ENCODE measurements at places on chromosomes 3 and 15. TPM values are rescaled to one million over a fixed set of nuclear protein-coding genes. Genes with fewer than 3 reads are reported as not detected.
A peak's percentile ranks its signal among the peaks of the same experiment; 100 is the strongest.

DNA sequence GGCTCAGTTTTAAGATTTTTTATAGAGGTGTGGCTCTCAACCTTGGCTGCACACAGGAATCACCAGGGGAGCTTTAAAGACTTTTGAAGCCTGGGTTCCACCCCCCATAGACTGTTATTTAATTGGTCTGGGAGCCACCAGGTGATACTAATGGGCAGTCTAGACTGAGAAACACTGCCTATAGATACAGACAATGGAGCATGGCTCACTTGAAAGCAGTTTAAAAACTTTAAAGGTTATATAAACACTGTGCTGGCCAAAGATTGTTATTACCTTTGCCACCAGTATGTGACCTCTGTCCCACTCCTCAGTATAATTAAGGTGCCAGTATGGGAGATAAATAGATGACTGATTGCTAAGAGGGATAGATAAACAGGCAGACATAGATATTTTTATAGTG, 3.8 kb downstream of the GOLIM4 start:
- no peak for DNase-seq

GRCh38 chr3:105826778-105827634, 41.8 kb downstream of the CBLB start:
- DNase-seq = no peak

The CP gene
- polyA plus RNA-seq = not detected

- DNase-seq = no peak
These were observed 43.5 kb upstream of the MEF2A start for GRCh38 chr15:99522288-99522687.

- DNase-seq = no peak
These were observed 33.1 kb upstream of the COL6A5 start for GRCh38 chr3:130312374-130312773.

GRCh38 chr15:78418686-78419085, 19.3 kb upstream of the IREB2 start:
- no peak for DNase-seq

GRCh38 chr3:33898901-33899300, 100.5 kb downstream of the PDCD6IP start:
- no peak for DNase-seq

GRCh38 chr15:74989527-74989926, 5.8 kb upstream of the SCAMP5 start:
- DNase-seq = no peak

DNA sequence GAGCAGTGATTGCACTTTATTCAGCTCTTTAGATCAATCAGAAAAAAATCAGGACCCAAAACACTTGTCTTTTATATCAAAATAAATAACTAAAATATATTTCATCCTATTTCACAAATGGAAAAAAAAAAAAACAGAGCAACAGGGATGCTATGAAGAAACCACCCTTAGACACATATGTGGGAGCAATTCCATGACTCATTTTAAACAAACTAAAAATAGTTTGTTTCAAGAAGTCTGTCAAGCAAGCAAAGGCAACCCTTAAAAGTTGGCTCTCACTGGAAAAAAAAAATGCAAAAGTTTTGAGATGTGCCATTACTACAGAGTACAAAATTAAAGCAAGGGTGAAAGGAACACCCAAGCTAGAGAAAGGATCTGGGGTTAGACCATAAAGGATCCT, 5.7 kb downstream of the ATP13A3 start:
- DNase-seq = peak; percentile 81

The SLC28A2 gene
- not detected for polyA plus RNA-seq

DNA sequence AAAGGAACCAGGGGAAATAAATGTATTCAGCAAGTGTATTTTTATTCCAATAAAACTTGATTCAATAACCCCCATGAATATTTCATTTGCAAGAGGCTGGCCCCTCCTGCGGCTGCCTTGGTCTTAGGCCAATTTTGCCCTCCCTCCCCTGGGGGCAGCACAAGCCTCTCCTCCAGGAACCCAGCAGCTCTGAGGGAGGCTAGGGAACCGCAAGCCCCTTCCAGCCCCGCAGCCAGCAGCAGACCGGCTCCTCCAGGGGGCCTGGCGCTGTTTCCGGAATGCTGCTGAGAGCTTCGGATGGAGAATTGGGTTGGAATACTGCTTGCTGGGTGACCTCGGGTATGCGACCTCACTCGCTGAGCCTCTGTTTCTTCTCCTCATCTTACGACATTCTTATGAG, 150.1 kb downstream of the RAB11A start:
- DNase-seq = no peak

- no peak for DNase-seq
These were observed 293.5 kb downstream of the SOX2 start for GRCh38 chr3:182005219-182005618.

GRCh38 chr3:119300991-119301391, 6.8 kb downstream of the ARHGAP31 start:
- DNase-seq = peak; percentile 73

The PPP1R14D gene
- polyA plus RNA-seq = not detected

The MINDY2 gene
- polyA plus RNA-seq = 10.9 TPM

GRCh38 chr15:65902373-65902772, 33.1 kb downstream of the RAB11A start:
- DNase-seq = peak; percentile 99

The GOLGA6L9 gene
- polyA plus RNA-seq = not detected

- DNase-seq = no peak
These were observed 8.9 kb downstream of the MYH15 start for GRCh38 chr3:108501535-108501934.

- no peak for DNase-seq
These were observed 14.1 kb upstream of the MYH15 start for GRCh38 chr3:108524537-108524936.

DNA sequence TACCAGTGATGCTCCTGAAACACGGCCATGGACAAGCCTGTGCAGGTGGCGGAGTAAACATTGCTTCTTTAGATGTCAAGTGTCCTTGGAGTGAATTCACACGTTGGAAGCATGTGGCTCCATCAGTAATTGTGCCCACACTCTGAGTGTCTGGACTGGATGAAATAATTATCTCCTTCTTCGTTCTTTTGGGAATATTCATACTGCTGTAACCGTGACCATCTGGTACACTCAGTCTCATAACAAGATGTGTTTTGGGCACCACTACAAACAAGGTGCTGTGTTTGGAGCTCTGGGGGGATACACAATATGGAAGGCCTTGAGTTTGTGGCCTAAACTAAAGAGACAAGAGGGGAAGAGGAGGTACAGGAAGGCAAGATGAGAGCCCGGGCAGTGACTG, 165.6 kb downstream of the APBA2 start:
- DNase-seq = no peak

GRCh38 chr3:46353647-46354410, at the start of gene CCR2:
CCR2 (plus strand) TSS chr3:46354111; CDS start chr3:46357528, 3,417 bp downstream.
- peak; percentile 84 for DNase-seq

DNA sequence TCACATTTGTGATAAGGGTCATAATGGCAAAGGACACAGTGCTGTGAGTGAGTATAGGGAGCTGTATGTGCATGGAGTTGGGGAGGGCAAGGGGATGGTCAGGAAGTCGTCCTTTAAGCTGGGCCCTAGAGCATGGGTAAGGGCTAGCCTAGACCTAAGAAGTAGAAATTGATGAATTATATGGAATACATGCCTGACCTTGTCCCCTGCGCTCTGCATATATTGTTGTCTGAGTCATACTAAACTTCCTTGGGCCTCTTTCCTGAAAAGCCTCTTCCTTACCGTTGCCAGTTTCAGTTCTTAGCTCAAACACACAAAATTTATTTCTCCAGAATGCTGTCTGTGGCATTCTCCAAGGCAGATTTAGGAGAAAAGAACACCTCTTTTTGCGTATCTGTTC, 4.6 kb downstream of the SNRK start:
- peak; percentile 18 for DNase-seq

GRCh38 chr3:63386568-63386967, 108.5 kb downstream of the SYNPR start:
- DNase-seq = no peak

The TM4SF4 gene
- not detected for polyA plus RNA-seq

DNA sequence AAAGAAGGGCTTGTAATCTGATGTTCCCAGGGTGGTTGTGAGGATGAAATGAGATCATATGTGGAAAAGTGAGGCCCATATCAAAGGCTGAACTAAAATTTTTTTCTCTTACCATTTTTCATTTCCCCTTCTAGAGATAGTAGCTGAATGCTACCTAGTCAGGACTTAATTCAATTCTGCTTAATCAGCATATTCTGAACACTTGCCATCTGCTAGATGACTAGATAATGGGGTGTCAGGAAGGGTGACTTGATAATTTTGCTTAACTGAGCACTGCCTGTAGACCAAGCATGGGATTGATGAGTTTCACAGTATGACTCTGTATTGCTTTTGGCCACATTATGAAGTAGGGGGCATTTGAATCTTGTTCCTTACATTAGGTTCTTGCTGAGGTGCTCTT, 136.2 kb downstream of the CHST2 start:
- DNase-seq = no peak

GRCh38 chr3:3646934-3647333, 152.3 kb upstream of the LRRN1 start:
- peak; percentile 24 for DNase-seq

GRCh38 chr3:45793482-45794176, 2.7 kb downstream of the SLC6A20 start:
- no peak for DNase-seq

DNA sequence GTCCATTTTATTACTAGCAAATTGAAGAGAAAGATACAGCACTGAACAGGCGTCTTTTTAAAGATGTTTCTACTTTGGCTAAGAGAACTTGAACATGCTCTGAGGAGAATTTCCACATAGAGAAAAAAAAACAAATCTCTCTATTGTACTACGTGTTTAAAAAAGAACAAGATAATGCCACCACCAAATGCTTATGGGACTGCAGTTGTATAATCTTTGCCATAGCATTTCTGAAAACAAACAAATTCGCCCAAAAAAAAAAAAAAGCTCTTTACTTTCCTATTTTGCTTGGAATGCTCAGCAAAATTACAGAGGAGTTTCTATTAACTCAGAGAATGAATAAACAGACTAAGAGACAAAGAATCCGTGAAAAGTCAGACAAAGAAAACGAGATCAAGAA, 114.2 kb downstream of the CNTN3 start:
- no peak for DNase-seq

DNA sequence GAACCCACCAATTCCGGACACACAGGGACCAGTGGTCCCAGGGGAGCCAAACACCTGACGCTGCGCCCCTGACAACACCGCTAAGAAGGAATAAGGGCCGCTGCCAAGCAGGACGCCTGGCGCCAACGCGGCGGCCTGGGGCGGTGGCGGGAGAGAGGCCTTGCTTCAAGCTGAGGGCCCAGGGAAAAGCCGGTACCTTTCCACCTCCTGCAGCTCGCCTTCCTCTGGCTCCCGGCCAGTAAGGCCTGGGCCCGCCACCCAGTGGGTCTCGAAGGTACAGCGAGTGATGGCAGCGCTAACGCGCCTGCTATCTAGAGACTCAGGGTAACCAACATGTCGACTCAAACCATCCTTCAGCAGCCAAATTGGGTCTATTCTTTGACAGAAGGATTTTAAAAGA, 1074.1 kb downstream of the SI start:
- no peak for DNase-seq

GRCh38 chr3:186841620-186842019, 890 bp upstream of the ADIPOQ start:
- DNase-seq = no peak

The PDE8A gene
- 4.9 TPM for polyA plus RNA-seq

Data from CD14-positive monocyte (primary cell).